Endothelial cell of umbilical vein (primary cell): ENCODE measurements at places on chromosomes 3 and 15. TPM values are rescaled to one million over a fixed set of nuclear protein-coding genes. Genes with fewer than 3 reads are reported as not detected.

DNA sequence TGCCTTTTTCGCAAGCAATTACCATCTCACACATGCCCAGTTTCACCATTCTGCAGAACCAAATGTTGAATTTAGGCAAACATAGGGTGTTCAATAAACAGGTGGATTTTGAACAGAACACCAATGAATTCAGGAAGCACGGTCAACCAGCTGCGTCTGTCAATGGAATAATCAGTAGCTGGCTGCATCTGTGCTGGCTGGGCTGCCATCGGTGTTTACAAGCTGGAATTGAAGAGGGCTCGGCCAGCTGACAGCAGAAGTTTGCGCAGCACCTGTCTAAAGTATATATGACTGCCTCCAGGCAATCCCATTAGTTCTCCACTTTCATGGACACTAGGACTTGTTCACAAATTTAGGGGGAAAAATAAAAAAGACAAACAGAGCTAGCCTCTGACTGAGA lies 996.4 kb upstream of the CFAP20DC start:
- DNase-seq = no peak

DNA sequence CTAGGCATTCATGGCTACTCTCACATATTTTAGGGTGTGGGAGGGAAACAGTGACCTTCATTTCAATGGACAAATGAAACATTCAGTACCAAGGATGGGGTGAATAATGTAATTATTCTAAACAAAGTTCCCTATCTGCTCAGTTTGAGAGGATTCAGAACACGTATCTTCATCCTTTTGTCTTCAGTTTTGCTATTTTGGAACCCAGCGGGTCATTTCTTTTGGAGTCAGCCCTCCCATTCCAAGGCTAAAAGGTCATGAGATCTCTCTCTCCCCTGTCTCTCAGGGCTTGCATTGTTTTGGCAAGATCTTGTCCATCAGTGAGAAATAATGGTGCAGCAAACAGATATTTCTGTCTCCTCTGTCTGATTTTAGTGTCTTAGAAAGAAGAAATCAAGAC lies 16.3 kb upstream of the GATM start:
- no peak for DNase-seq

DNA sequence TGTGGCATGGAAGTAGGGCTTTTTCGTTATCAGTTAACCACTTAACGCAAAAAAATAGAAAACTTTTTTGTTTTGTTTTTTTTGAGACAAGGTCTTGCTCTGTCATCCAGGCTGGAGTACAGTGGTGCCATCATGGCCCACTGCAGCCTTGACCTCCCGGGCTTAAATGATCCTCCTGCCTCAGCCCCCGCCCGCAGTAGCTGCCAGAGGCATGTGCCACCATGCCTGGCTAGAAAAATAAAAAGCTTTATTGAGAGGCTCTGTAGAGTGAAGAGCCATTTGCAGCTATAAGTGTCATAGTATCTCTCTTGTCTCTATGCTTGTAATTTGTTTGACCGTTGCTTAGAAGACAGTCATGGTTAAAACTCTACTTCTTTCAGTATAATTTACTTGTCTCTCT lies 13.5 kb downstream of the PPP4R2 start:
- no peak for DNase-seq

DNA sequence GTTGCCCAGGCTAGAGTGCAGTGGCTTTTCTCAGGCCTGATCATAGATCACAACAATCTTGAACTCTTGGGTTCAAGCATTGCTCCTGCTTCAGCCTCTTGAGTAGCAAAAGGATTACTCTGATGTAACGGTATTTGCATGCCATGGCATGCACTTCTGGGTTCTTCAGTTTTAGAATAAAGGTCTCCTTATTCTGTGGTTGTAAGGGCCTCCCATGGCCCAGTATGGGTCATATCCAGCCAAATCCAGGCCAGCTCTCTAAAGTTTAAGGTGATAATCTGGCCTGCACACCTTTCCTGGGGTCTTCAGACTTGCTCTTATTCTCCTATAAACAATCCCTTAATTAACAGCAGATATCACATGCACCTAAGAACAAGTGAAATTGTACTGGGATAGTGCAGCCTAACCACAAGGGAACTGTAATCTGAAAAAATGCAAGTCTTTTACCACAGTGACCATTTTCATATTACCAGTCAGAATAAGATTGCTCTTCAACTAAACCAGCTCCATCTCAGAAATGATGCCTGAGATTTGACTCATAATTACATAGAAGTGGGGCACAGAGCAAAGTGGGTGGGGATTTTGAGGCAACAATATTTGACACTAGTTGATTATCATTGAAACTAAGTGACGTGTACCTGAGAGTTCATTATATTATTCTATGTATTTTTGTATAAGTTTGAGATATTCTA lies 25.4 kb downstream of the COMMD2 start:
- DNase-seq = no peak

- DNase-seq = no peak
Measured at GRCh38 chr3:50150863-50151686, 4.0 kb upstream of the SEMA3F start.

DNA sequence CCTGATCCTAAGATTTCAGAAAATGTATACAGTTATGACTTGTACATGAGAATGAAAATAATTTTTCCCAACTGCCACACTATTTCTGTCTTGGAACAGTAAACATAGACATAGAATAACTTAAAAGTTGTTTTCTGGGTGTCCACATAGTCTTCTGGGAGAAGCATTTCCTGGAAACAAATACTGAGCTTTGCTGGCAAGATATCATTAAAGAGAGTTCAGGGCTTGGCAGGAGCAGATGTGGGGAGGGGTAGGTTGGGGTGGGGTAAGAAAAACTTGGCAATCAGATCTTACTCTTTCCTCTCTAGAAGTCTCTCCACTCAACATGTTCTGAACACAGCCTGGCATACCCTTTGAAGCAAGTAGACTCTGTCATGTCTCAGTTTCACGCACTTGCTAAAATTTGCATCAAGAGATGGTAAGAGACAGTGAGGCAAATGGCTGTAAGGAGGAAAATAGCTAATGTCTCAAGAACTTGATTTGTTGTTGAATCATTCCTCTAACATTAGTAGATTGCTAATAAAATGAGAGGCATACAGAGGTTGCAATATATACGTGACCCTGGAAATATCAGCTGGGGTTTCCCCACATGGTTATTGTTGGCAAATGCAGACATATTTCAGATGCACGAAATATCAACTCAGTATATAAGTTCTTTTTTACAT lies 27.3 kb upstream of the ABI3BP start:
- peak; percentile 60 for DNase-seq

DNA sequence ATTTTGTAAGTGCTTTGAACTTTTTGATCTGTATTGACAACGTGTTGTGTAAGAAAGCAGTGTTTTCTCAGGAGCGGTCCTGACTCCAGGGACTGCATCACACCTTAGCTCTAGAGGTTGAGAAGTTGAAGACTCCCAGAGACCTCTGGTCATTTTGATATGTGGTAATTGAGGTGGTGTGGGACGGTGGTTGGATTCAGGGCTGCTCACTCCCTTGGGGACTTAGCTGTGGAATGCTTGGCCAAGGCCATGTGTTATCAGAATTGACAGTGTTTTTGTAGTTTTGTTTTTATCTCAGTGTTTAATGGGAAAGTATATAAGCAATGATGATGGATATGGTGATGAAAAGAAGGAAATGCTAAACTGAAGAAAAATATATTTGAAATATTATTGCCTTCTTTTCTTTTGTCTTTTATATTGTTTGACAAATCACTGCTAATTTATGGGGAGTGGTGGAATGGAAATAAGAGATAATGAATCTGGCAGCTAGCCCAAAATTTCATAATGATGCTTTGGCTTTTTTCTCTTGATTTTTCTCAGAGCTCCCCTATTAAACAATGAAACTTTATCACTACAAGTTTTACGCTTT lies 16.0 kb downstream of the CMSS1 start:
- peak; percentile 87 for DNase-seq

- no peak for DNase-seq
Measured at GRCh38 chr3:35404571-35404970, 234.8 kb upstream of the ARPP21 start.

- DNase-seq = peak; percentile 51
Measured at GRCh38 chr3:118628704-118629341, 405.8 kb downstream of the IGSF11 start.

- no peak for DNase-seq
Measured at GRCh38 chr3:196585044-196585757, 16.7 kb downstream of the FBXO45 start.

DNA sequence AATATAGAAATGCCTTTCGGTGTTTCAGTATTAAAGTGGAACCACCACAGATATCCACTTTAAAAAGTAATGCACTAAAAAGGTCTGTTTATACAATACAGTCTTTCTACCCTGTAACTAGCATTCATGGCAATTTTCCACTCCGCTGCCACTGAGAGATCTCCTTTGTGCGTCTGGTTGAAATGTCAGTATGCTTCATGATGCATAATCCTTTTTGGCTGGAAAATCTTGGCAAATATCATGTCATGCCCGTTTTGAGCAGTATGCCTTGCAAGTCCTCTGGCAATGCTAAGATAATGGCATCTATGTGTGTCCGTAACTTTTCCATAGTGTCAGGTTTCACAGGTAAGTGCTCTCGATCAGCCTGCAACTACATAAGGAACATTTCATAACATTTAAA lies 30.8 kb upstream of the ARF4 start:
- DNase-seq = no peak

DNA sequence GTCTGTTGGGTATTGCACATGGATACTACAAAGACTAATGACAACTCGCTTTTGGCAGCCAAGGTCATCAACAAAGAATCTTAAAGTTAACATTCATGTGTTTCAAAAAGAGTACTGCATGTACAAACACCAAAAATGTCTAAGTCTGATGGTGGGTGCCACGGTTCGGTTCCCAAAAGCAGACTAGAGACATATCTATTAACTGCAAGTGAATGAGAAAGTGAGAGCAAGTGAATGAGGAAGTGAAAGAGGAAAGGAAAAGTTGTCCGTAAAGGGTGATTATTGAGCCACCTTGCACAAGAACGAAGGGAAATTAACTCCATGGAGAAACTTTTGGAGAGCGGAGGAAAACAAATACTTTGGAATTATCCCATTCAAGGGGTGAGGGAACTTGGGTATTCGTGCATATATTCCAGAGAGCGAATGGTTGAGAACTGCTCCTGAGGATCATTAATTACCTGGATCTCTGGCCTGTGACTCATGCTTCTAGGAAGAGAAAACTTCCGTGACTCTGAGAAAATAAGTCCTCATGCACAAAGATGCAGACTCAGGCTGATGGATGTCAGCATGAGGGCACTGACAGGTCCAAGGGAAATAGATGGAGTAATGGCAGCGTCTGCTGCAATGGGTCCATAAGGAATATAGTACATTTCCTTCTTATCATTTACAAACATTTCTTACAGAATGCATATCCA lies 336.5 kb upstream of the TGFBR2 start:
- no peak for DNase-seq

DNA sequence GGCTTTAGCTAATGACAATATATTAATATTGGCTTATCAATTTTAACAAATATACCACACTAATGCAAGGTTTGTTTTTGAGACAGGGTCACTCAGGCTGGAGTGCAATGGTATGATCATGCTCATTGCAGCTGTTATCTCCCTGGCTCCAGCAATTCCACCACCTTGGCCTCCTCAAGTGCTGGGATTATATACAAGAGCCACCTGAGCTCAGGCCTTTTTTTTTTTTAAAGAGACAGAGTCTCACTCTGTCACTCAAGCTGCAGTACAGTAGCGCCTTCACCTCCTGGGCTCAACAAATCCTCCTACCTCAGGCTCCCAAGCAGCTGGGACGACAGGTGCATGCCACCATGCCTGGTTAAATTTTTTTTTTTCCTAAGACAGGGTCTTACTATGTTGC lies 11.7 kb downstream of the DLG1 start:
- no peak for DNase-seq

DNA sequence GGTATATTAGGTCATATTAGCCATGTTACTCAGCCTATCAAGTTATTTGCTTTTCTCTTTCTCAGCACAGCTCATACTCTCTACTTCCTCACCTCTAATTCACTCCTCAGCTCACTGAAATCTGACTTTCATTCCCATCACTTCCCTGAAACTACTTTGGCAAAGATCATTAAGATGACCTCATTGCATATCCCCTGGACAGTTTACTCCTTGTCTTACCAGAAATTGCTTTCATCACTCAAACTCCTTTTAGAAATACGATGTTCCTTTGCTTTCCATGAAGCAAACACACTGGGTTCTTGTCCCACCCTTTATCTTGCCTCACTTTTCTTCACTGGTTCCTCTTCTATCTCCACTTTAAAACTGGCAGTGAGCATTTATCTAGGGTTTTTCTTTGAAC lies 354.4 kb downstream of the TUSC7 start:
- DNase-seq = no peak

- DNase-seq = no peak
Measured at GRCh38 chr3:100261485-100261903, 702 bp downstream of the TBC1D23 start.

DNA sequence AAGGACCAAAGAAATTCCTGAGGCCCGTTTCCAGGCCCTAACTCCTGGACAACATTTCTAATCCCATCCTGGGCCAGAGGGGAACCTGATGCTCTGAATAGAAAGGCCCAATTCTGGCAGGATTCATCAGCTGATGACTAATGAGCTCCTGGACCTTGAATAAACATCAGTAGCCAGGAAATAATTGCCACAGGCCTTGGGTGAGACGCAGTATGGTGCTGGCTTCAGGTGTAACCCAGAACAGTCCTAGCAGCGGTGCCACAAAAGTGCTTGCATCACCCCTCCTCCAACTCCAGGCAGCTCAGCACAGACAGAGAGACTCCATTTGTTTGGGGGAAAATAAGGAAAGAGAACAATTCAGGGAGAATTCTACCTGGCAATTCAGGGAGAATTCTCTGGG lies 184.7 kb upstream of the POU1F1 start:
- DNase-seq = no peak

DNA sequence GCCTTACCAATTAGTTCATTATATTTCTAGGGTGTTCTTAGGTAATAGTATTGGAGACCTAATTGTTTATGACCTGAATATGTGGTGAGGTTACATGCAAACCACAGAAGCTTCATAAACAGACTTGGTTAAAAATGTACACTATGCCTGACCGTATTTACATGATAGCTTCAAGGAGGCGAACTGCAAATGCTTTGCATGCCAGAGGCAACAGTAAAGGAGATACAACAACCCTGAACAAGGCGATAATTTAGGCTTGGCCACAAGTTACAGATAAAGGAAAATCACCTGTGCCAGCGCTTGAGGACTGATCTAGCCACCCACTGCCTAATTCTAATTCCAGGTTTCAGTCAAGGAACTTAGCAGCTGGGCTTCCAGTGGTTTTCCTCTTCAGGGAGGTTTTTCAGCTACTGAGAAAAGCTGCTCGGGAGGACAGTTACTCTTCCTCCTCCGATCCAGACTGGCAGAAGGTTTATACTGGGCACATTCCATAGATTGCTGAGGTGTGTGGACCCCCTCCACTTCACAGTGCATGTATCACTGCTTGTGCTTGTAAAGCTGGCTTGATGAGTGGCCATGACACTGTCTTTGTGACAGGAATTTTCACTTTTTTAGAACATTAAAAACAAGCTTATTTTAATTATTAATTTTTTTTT lies 95.6 kb downstream of the DHX36 start:
- no peak for DNase-seq

The THAP10 gene
- 2.7 and 4.0 TPM in 2 replicates for total RNA-seq

The UTS2B gene
- 0.81 and 1.1 TPM in 2 replicates for total RNA-seq

The INKA1 gene
- total RNA-seq = 24.0 and 26.5 TPM in 2 replicates

The SH2D7 gene
- total RNA-seq = not detected in 2 replicates

The ITIH1 gene
- total RNA-seq = not detected in 2 replicates

The PBRM1 gene
- total RNA-seq = 77.1 and 87.1 TPM in 2 replicates
